ENCODE measurements at places on chromosomes 5 and 9.

GRCh38 chr9:87510252-87510683 lies 12.6 kb downstream of the DAPK1 start:
- no peak for DNase-seq

DNA sequence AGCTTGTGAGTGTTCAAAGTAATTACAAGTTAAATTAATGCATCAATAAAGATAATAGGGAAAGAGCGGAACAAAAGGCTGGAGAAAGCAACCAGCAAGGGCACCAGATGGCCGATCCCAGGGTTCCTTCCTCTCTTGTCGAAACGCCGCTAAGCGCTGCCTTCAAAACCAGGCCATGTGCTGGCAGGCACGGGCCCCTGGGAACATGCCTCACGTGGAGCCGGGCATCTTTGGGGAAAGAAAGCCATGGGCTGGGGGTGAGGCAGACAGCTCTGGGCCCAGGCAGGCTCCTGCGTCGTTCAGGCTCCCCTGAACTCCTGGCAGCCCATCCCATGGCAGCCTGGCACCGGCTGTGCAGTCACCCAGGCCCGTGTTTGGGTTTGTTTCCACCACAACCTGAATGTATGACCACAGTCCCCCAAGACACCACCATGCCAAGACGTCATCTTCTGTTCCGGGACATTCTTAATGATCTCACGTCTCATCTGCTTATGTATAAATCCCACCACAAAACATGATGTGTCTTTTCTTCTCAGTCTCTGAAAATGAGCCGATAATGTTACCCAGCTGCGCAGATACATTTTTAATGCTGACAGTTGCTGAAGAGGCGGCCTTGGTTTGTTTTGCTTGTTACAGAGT lies 110.4 kb upstream of the SARDH start:
- no peak for DNase-seq

DNA sequence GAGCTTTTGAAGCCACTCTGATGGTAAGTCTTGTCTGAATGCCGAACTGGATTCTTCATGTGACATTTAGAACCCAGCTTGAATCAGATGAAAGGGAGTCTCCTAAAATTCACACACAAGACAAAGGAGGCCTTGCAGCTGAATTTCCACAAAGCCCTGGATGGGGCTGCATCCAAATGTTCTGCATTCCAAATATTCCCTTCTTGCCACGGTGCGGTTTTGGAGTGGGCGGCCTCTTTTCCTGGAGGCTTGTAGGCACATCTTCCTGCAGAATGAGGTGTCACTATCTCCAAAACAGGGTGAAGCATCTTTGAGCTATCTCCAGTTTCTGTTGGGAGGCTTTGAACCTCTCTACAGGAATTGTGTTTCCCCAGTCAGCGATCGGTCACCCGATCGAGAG lies 342.7 kb downstream of the ARHGEF28 start:
- no peak for DNase-seq

DNA sequence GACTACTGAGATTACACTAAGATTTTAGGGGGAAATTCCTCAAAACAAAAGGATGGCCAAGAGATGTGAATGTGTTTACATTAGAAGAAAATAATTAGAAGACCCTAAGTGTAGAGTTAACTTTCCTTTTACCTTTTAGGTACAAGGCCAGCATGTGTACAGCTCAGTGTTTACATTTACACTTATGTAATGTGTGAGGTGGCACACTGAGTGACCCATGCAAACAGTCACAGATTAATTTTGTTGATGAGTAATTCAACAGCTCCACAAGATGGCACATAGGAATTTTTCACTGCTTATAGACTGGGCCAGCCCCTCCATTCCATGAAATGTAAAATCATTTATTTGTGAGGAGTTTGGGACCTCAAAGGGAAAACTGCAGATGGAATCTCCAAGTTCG lies 90.1 kb upstream of the SLC12A2 start:
- DNase-seq, result no peak

DNA sequence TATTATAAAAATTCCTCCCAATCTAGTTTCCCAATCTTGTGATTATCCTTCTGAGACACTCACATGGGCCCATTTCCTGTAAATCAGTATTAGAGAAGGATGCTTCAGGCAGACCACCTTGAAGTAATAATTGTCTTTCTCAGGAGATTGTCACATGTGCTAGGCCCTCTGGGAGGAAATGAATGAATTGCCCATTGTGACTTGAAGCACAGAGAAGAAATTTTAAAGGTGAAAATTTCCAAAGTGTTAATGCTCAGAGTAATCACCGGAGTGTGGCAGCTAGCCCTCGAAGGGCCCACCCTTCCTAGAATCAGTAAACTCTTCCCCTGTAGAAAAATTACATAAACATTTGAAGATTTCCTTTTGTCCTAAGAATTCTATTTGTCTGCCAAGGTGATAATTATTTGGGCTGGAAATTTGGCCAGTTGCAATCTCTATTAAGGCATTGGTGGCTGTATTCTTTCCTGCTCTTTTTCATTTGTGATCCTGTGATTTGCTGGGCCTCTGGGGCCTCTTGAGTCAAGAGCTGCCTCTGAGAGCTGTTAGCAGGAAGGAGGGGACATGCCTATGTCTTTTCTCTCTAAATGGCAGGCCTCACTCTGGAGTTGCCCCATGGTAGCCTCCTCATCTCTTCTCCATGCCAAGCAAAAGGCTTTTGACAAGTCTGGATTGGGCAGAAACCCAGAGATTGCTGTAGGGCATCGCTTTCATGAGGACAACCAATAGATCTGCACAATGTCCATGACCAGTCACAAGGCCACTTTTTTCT lies 371.5 kb upstream of the ACTBL2 start:
- DNase-seq, result no peak

- no peak for DNase-seq
These were observed 42.3 kb downstream of the NSUN2 start for GRCh38 chr5:6590581-6590980.

DNA sequence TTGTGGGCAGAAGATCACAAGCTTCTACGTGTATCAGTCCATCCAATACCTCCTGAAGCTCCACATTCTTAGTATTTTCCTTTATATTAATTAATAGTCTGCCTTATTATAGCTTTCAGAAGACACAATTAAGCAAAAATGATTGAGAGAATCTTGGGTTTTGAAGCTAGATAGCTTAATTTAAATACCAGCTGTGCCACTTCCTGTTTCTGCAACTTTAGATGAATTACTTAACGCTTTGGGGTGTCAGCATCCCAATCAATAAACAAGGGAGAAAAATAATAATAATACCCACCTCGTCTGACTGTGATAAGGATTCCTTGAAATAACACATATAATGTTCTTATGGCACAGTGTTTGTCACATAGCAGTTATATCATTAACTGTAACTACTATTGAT lies 44.7 kb upstream of the HTR4 start:
- DNase-seq, result no peak

- DNase-seq, result no peak
These were observed 320.8 kb downstream of the CCDC171 start for GRCh38 chr9:15873573-15874177.

GRCh38 chr9:127389381-127390247 lies 7.4 kb upstream of the SLC2A8 start:
- DNase-seq, result no peak

DNA sequence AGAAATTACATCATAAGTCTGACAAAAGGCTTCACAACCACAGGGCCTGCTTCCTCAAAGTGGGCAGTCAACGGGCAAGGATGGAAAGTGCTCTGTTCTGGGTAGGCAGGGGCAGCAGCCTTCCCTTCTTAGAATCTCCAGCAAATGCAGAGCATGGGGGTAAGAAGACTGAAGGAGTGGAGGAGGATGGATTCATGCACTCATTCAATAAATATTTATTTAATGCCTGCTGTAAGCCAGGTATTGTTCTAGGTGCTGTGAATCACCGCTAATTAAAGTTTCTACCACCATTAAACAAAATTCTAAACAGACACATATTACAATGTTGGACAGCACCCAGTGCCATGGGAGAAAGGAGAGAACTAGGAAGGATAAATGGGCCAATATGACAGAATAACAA lies 195.6 kb downstream of the ELAVL2 start:
- DNase-seq, result no peak

DNA sequence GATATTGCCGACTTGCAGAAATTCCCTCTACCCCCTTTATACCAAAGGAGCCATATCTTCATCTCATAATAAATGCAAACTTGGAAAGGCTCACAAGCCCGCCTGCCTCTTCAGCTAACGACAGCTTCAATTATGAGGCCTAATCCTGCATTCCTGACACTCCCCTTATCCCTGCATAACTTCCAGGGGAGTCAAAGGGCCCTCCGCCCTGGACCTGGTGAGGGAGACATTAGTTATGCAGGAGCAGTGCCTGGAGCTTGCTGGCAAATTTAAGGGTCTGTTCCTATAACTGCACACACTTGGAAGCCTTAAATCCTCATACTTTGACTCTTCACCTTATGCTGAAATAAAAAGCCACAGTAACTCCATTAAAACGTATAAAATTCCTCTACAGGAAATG lies 617.9 kb downstream of the BNC2 start:
- no peak for DNase-seq

- no peak for DNase-seq
These were observed 19.7 kb downstream of the WWC1 start for GRCh38 chr5:168311061-168311566.

- DNase-seq, result no peak
These were observed 41.7 kb downstream of the UNC13B start for GRCh38 chr9:35203528-35203927.

DNA sequence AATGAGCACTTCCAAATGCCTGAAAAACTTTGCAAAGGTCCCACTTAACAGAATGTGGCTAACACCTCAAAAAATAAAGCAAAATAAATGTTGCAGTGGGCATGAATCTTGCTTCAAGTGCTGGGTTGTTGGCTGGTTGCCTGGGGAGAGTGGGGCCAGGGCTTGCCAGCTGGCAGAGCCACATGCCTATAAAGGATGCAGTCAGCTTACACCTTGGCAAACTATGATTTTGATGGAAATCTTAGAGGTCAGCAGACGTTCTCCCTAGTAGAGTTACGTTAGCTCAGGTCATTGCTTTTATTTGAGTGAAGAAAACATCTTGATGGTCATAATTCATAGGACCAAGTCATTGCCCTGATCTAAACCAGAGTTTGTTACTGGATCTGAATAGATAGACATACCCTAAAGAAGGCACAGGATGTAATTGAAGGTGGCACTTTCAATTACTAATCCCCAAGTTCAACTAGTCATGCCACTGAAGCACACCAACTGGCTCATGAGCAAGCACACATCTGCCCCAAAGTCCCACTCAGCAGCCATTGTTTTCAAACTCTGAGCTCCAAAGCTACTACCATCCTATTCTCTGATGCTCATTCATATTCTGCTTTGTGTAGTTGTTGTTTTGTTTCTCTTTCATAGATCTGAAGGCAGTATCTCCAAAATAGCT lies 51.2 kb upstream of the ZSWIM6 start:
- DNase-seq, result no peak

DNA sequence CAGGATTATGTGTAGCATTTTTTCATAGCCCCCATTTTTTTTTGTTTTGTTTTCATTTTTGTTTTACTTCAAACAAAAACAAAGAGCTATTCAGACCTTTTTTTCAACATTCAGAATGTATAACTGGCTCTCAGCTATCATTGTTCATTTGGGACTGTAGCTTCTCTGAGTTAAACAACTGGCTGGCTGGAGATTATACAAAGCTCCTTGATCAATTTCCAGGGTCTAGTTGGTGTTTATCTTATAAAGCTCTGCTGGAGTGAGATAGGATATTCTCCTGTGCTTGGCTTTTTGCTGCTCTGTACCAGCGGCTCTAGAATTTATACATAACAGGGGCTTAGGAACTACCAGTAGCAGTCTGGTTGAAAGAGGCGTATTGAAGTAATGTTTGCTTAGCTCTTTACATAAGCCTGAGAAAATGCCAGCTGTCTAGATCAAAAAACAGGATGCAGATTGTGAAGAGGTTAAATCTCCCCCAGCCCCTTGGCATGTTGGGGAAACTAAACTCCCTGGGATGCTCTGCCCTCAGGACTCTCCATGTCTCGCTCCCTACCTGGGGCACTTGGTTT lies 15.2 kb downstream of the GARNL3 start:
- no peak for DNase-seq

DNA sequence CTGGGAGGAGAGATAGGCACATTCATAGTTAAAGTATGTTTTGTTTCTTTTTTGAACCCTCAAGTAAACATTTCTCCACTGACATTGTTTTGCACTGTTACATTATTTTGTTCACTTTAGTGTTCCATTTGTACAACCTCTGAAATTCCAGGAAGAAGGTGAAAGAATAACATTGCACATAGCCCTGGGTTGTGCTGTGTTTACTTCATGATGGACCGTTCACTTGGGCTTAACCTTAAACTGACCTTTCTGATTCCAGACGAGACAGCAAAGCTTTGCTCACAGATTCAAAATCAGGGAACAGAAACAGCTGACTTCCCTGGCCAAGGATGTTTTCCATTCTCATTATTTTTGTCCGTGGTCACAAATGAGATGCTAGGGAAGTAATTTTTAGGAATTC lies 42.8 kb upstream of the GDNF start:
- DNase-seq, result no peak

- DNase-seq, result peak; percentile 24
These were observed 112.5 kb downstream of the WDR41 start for GRCh38 chr5:77379558-77380061.

- no peak for DNase-seq
These were observed 172.3 kb downstream of the ATP10B start for GRCh38 chr5:160679567-160680309.

DNA sequence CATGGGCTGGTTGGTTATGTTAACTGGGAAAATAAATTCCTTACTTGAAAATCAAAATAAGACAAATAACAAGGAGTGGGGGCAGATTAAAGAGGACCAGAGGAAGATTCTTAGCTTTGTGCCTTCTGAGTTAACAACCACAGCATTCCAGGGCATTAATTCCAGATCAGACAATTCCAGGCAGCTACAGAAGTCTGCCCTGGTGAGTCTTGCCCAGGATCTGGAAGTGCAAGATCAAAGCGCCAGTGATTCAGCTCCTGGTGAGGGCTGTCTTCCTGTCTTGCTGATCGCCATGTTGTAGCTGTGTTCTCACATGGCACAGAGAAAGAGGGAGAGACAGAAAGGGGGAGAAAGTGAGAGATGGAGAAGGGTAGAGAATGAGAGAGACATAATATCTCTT lies 65.6 kb downstream of the ANXA2R start:
- DNase-seq, result no peak

All from stimulated activated CD4-positive, alpha-beta T cell treated with anti-CD3 and anti-CD28 coated beads, Interleukin-4, amount 100 ng/mL, for 4 hours (primary cell).